Epithelial cell of alveolus of lung (primary cell): ENCODE measurements at places on chromosomes 5 and 9. TPM values are rescaled to one million over a fixed set of nuclear protein-coding genes. Genes with fewer than 3 reads are reported as not detected.

Gene GBGT1
- total RNA-seq: 5.7 and 15.4 TPM in 2 replicates

Gene GABRA6
- not detected in 2 replicates for total RNA-seq

Gene PROB1
- 3.8 and 5.6 TPM in 2 replicates for total RNA-seq

Gene ANKRD18B
- under 0.01 and 0.13 TPM in 2 replicates for total RNA-seq

Gene FBP2
- total RNA-seq: not detected in 2 replicates

Gene C5orf34
- 3.6 and 8.2 TPM in 2 replicates for total RNA-seq

Gene OR1Q1
- not detected in 2 replicates for total RNA-seq

Gene SLC24A2
- 0.13 TPM in 1 of 2 replicates, not detected in the other for total RNA-seq

Gene POU5F2
- 0.13 and 0.64 TPM in 2 replicates for total RNA-seq

Gene TIMD4
- total RNA-seq: not detected in 2 replicates

Gene NPM1
- total RNA-seq: 1,251 and 2,329 TPM in 2 replicates

Gene CCNJL
- 3.9 and 4.4 TPM in 2 replicates for total RNA-seq

Gene OSTF1
- total RNA-seq: 28.4 and 28.5 TPM in 2 replicates

Gene REEP5
- total RNA-seq: 32.0 and 45.9 TPM in 2 replicates

Gene NEUROG1
- total RNA-seq: not detected in 2 replicates

Gene INSL4
- not detected in 2 replicates for total RNA-seq

Gene EPB41L4A
- 0.32 and 1.6 TPM in 2 replicates for total RNA-seq

Gene NDUFA8
- 52.3 and 53.9 TPM in 2 replicates for total RNA-seq

Gene C1QTNF3
- total RNA-seq: 0.13 and 0.64 TPM in 2 replicates

Gene ARSK
- total RNA-seq: 11.1 and 14.9 TPM in 2 replicates

Gene LRRTM2
- total RNA-seq: 0.48 and 2.8 TPM in 2 replicates

Gene PLCXD3
- total RNA-seq: under 0.01 and 0.64 TPM in 2 replicates

Gene SKP1
- total RNA-seq: 225 and 277 TPM in 2 replicates

Gene PPP6C
- total RNA-seq: 20.7 and 32.9 TPM in 2 replicates

Gene NR6A1
- total RNA-seq: 0.52 TPM in 1 of 2 replicates, not detected in the other

Gene KIF2A
- total RNA-seq: 30.3 and 40.3 TPM in 2 replicates

Gene NDUFS4
- total RNA-seq: 116 and 181 TPM in 2 replicates

Gene C9orf153
- total RNA-seq: not detected in 2 replicates

Gene C5orf52
- not detected in 2 replicates for total RNA-seq

Gene PCDHGA9
- 1.4 and 7.8 TPM in 2 replicates for total RNA-seq

Gene CKS2
- total RNA-seq: 71.1 and 278 TPM in 2 replicates

Gene CYSRT1
- under 0.01 and 1.9 TPM in 2 replicates for total RNA-seq

Gene ADAMTS13
- total RNA-seq: 0.39 and 4.0 TPM in 2 replicates

Gene PPP1R2B
- total RNA-seq: under 0.01 TPM in 1 of 2 replicates, not detected in the other

Gene KCNV2
- not detected in 2 replicates for total RNA-seq

Gene QSOX2
- total RNA-seq: 10.6 and 17.2 TPM in 2 replicates

Gene LOX
- 123 and 125 TPM in 2 replicates for total RNA-seq

Gene B4GALT1
- total RNA-seq: 80.2 and 111 TPM in 2 replicates

Gene PCDHA4
- 0.48 TPM in 1 of 2 replicates, not detected in the other for total RNA-seq

Gene JAKMIP2
- 3.0 and 7.1 TPM in 2 replicates for total RNA-seq

Gene RASEF
- total RNA-seq: 0.39 TPM in 1 of 2 replicates, not detected in the other

Gene TAS2R1
- not detected in 2 replicates for total RNA-seq

Gene SWI5
- total RNA-seq: 29.1 and 45.1 TPM in 2 replicates

Gene GNE
- total RNA-seq: 13.4 and 25.0 TPM in 2 replicates
